Head of caudate nucleus (tissue), 42 donors: ENCODE measurements at places on chromosomes 6 and 20.

GRCh38 chr6:48147051-48147450 lies 36.1 kb upstream of the PTCHD4 start:
- DNase-seq, result no peak

DNA sequence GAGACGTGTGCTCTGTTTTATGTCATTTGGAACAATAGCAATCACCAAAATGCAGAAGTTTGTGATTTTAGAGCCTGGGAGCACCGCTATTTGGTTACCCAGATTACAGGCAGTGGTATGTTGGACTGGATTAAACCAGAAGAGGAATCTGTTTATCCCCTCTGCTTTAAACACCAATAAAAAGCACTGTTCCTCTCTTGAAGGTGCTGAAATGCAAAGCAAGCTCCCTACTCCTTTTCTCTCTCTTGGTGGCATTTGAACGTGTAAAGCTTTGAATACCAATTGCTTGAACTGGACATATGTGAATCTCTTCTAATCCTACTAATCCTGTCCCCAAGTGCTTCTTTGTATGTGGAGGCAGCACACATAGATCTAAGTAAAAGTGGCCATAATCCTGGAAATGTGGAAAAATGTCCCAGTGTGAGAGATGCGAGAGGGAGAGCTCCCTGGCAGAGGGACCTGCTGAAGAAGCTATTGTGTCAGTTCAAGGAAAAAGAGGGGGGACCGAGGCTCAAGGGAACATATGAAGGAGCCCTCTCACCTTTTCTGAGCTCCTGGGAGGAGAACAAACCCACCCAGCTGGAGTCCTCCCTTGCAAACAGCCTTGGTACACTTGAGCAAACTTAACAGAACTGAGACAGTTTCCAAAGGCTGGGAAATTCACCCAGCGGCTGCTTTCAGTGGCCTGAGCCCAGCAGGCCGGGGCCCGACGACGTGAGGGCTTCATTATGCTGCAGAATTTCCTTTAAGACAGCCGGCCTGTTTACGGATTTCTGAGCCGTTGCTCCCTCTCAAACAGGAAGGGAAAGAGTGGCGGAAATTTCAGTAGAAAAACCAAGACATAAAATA lies 18.8 kb upstream of the OLIG3 start:
- no peak for DNase-seq

- DNase-seq, result no peak
Observed at GRCh38 chr6:144588697-144589325, 303.7 kb downstream of the UTRN start.

DNA sequence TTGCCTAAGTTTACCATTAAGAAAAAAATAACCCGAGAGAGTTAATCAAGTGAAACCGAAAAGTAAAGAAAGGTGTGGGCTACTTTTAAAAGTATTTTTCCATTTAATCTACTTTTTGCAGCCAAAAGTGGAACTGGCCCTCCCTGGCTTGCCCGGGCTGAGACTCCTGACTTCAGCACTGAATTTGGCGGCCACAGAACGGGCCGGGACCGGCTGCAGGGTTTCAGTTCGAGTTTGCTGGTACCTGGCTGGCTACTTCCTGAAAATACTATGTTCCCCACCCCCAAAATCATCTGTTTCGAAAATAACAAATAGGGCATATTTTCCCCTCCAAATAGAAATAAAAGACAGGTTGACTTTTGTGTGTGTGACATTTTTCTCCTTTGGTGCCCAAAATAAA lies 173.4 kb upstream of the EXOC2 start:
- no peak for DNase-seq

DNA sequence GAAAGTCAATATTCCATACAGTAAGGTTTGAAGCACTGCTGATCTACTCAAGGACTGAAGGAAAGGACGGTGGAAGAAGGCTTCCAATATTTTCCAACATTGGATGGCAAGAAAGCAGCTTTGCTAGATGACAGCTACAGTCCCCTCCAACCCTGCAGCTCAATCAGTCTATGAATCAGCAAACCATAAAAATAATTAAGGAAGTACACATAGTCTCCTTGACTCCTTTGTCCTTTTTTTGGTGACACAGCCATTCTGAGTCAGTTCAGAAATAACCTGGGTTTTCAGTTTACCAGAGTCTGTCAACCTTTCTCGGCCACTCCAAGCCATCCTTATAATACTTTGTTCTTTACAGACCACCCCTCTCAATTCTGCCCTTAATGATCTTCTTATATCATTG lies 232.5 kb downstream of the IBTK start:
- no peak for DNase-seq

- DNase-seq, result no peak
Observed at GRCh38 chr6:157056275-157056674, 267.0 kb downstream of the TMEM242 start.

DNA sequence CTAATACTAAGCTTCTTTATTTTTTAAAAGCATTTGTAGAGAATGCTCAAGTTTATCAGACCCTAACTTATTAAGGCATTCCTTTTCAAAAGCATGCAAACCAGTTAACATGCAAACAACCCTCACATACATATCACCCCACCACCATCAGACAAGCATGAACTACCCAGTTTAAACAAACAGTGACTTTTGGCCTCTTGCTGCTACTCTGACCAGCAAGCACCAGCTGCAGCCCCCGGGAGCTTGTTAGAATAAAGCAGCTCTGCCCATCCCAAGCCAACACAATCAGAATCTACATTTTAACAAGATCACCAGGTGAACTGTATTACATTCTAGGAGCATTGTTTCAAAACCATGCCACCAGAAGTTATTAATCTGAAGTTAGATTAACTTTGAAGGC lies 5.9 kb upstream of the NUP153 start:
- DNase-seq, result no peak

DNA sequence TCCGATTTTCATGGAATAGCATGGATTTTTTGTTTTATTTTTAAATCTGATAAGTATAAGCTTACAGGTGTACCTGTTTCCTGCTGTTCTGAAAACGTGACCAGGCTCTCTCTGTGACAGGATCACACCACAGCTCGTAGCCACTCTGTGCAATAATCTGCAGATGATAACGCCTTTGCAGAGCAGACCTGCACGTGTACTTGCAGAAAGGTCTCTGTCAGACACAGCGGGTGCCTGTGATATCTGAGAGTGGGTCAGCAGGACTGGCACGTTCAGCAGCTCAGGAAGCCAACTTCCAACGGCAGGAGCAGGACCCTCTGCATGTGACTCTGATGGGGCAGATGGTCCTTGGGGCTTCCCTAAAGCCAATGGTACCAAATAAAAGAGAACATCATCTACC lies 68.6 kb upstream of the HDDC2 start:
- DNase-seq, result no peak

- DNase-seq, result no peak
Observed at GRCh38 chr6:14315353-14315752, 197.8 kb downstream of the CD83 start.

DNA sequence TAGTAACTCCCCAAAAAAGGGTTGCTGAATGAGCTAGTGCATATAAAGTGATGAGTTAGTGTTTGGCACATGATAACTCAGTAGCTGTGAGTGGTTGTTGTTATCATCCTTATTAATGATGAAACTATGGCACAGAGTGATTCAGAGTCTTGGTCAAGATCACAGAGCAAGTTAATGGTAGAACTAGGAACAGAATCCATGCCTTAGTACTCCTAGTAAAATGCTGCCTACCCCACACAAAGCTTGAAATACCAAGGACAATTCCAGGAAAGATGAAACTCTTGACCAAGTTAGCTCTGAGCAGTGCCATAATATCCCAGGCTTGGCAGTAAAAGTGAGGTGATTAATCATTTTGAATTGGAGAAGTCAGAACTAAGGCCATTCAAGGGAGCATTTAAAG lies 109.1 kb upstream of the ENPP5 start:
- no peak for DNase-seq

GRCh38 chr6:36917541-36918193 lies 31.9 kb downstream of the C6orf89 start:
- no peak for DNase-seq

GRCh38 chr6:162068340-162068739 lies 659.2 kb downstream of the PRKN start:
- no peak for DNase-seq

- no peak for DNase-seq
Observed at GRCh38 chr6:161188547-161189465, 85.1 kb downstream of the AGPAT4 start.

- DNase-seq, result no peak
Observed at GRCh38 chr6:34237316-34237721, 646 bp downstream of the HMGA1 start.

DNA sequence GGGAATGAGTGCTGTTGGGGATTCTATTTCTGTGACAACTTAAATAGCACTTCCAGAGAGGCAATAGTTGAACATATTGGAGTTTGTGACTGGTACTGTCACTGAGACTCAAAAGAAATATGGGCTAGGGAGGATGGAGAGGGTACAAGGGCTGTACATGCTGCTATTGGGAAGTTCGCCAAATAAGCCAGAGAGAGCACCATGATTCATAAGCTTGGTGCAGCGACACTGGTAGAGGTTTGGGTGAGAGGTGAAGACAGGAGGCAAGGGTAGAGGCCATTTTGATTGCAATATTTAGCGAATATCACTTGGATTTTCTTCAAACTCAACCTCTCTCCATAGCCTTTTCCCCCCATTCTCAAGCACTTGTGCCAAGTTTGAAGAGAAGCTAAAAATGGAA lies 214.3 kb downstream of the OGFRL1 start:
- no peak for DNase-seq

- no peak for DNase-seq
Observed at GRCh38 chr20:49705358-49705757, 8.3 kb downstream of the B4GALT5 start.

DNA sequence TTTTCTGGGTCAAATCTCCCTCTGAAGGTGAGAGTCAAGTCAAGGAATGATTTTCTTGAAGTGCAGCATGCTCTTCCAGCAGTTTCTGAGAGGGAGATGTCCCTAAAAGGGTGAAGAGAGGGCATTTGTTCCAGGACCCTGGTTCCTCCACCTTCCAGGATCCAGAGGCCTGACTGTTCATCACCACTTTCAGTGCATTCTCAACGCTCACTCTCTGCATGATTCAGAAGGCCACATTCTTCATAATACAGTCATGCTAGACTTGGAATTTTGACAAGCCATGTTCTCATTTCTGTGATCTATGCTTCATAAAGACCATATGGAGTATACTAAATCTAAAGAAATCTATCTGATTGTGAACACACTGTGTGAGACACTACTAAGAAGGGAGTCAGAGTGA lies 85.1 kb downstream of the PDE7B start:
- no peak for DNase-seq

GRCh38 chr20:33803921-33804337 lies 7.2 kb upstream of the CHMP4B start:
- DNase-seq, result no peak

GRCh38 chr6:30130887-30131862 lies 4.8 kb upstream of the TRIM40 start:
- DNase-seq, result peak; percentile 55

- DNase-seq, result no peak
Observed at GRCh38 chr20:50333812-50334211, 143.2 kb downstream of the CEBPB start.

DNA sequence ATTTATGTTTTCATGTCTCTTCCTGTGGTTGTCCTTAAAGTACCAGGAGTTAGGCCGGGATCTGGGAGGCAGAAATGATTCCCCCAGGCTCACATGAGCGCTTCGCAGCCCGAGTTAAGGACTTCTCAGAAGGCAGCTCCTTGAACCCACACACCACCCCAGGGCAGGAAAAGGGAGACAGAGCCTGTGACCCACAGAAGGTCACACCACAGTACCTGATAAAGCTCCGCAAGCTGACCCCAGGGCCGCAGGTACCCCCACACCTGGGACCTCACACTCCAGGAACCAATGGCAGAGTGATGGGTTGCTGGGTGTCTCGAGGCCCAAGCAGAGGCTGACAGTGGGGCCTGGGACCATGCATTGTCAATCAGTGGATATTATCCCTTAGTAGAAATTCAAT lies 207.6 kb downstream of the CDH4 start:
- DNase-seq, result no peak

DNA sequence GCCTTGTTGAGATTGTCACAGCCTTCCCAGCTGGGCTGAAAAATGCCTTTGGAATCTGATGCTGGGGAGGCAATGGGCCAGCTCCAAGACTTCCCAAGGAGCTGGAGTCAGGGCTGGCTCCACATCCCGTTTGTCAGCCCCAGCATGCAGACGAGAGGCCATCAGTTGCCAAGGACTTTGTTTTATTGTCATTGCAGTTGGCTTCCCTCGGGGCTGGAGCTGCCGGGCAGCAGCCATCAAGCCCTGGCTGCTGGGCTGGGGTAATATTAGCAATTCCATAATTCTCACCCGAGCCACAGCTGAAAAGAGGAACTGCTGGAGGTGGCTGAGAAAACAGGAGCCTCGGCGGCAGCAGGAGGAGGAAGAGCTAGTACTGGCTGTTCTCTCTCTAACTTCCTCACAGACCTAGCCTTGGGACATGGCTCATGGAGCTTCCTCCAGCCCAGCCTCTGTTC lies 182.5 kb downstream of the CDC5L start:
- peak; percentile 18 for DNase-seq

DNA sequence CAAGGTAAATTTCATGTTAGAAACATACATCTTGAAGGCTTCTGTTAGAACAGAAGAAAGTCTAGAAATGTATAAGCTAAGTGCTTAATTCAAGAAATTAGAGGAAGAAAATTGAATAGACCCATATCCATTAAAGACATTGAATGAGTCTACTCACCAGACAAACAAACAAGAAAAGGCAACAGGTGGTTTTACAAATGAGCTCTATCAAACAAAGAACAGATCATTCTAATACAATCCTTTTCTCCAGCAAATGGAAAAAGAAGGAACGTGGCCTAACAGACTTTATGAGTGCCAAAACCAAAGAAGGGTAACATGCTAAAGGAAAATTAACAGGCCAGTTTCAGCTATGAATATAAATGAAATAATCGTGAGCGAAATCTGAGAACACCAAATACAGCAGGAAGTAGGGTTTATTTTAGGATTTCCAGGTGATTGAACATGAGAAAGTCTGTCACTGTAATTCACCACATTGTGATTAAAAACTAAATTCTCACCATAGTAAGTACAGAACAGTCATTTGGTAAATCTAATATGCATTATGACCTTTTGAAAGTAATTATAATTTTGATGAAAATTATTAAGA lies 22.6 kb downstream of the MTHFD1L start:
- no peak for DNase-seq

DNA sequence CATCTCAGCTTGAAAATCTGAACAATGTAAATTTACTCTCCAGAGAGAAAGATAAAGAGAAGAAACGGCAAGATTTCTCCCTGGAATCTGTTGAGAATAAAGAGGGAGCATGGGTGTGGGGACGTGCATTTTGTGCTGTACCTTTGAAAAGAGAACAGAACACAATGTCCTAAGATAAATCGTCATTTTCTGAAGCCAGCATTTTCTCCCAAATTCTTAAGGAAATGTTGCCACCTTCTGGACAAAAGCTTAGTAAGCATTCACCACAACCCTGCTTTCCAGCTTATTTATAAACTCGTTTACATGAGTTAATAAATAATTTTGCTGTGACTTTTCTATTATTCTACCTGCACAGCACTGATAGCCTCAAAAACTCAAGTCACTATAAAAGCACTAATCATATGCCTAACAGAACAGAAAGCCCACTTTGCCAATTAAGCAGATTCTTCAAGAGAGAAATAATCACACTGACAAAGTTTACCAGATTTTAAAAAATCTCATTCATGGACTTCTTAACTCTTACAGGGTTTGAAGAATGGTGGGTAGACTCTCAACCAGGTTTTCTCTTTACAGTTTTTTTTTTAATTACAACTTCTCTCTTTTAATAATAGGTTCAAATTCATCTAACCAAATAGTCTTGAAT lies 155.8 kb downstream of the MBOAT1 start:
- no peak for DNase-seq
